ENCODE measurements at places on chromosomes 1 and 21.

GRCh38 chr1:213136190-213136917 is 85.3 kb downstream of the RPS6KC1 start:
- DNase-seq: no peak

DNA sequence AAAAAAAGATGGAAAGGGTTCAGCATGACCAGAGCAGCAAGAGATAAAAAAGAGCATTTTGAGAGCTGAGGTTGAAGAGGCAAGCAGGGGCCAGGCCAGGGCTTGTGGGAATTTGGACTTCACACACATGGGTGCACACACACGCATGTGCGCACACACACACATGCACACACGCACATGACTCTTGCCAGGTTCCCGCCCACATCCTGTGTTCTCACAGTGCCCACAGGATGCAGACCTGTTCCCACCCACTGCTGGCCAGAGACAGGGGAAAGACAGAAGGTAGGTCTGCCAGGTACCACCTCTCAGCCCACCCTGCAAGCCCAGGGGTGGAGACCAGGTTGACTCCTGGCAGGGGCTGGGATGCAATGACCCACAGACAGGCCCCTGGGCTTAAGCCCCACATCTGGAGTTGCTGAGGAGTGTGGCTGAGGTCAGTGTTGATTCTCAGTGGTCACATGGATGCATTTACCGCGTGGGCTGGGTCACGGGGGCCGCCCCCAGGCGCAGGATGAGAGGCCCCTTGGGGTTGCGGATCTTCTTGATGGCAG is 4.4 kb downstream of the COL16A1 start:
- no peak for DNase-seq

DNA sequence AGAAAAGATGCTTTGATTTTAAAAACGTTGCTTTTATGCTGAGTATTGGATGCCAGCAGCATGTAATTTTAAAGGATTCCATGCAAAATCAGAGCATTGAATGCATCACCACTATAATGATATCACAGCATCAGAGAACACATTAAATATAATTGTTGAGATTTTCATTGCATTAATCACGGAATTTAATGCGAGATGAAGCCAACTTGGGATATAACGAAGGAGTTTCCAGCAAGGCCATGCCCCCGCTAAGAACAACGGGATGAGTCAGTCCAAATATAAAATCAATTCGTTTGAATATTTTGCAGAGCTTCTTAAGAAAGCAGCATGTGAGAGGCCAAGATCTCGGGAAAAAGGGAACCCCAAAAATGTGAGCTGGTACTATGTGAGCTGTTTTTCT is 423.4 kb upstream of the CHRM3 start:
- no peak for DNase-seq

DNA sequence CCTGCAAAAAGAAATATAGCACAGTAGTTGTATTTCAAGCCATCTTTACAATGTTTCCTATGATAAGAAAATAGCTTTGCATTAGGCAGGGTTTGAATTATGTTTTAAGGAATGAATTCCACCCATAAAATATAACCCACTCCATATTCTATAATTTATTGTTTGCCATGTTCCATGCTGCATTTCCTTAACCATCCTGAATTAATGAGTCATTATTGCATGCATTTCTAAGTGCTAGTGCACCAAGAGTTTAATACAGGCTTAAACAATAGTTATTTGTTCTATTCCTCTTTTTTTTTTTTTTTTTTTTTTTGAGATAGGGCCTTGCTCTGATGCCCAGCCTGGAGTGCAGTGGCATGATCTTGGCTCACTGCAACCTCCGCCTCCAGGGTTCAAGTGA is 45.2 kb downstream of the MIGA1 start:
- no peak for DNase-seq

GRCh38 chr1:170661646-170662411 is 2.1 kb upstream of the PRRX1 start:
- DNase-seq: no peak

DNA sequence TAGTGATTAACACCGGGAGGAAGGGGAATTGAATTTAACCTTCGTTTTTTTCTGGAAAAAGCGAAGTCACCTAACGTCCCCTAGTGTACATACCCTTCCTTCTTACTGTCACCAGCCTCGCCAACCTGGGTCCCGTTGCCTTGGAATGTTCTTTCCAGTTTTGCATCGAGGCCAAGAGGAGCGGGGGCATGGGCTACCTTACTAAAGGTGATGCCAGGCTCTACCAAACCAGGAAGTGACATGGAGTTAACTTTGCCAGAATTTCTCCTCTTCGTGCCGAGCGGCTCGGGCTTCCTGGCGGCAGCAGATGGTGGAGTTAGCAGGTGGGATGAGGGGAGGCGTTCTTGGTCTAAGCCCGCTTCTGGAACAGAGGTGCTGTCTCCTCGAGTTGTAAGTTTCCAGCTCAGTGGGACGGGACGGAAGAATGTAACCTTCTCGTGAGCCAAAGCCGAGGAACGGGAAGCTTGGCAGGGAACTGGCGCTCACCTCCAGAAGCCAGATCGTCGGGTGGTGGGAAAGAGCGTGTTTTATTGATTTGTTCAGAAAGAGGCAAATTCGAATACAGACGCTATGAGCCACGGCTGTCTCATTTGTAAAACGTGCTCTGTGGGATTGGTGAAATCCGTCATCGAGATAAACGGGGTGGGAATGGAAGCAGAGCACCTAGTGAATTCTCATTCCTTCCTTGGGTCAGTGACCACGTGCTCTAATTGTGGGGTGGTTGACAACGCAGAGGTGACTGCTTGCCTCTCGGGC is 486 bp downstream of the NIPAL3 start:
- DNase-seq: no peak

DNA sequence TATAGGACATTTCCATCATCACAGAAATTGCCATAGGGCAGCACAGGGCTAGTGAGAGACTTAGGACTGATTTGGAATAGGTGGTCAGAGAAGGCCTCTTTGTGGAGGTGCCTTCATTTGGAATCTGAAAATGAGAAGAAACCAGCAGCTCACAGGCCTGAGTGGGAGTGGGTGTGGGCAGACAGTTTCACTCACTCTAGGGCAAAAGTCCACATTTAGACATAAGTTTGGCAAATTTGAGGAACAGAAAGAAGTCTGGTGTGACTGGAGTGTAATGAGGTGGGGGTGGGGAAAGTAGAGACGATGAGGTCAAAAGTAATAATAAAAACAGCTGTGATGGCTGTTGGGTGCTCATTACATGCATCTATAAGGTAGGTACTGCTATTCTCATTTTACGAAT is 22.4 kb upstream of the BCAR3 start:
- peak; percentile 95 for DNase-seq

DNA sequence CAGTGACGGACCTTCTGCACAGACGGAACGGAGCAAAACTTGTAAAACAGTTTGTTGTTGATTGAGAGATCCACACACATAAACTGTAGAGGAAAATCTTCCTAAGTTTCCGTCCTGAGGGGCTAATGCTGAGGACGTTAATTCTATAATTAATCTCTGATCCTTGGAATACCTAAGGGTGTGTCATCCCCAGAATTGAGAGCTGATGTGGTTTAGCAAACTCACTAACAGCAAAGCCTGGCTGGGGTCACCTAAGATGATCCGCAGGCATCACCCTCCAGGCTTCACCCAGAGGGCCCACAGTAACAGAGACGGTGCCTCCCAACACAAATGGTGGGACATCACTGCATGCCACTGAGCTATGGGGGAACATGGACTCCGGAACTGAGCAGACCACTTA is 97.5 kb downstream of the SMYD2 start:
- no peak for DNase-seq

GRCh38 chr1:92945748-92946270 is 15.5 kb downstream of the DIPK1A start:
- no peak for DNase-seq

DNA sequence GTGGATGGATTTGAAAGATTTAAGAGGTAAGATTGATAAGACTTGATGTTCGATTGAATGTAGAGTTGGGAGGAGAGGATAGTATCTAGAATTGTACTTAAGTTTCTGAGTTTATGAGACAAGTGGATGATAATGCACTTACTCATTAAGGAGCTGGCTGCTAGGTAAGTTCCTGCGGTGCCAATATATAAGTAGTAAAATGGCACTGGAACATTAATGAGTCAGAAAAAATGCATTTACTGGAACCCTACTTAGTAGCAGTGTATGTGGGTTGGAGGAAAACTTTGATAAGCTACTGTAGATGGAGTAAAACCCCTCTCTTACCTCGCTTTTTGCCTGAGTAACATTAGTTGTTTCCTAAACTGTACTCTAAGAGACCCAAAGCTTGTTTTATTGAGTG is 68.2 kb downstream of the ZFYVE9 start:
- no peak for DNase-seq

GRCh38 chr1:70429219-70429618 is 18.2 kb downstream of the CTH start:
- DNase-seq: no peak

- no peak for DNase-seq
Observed at GRCh38 chr21:44972301-44972814, 32.5 kb downstream of the SLX9 start.

DNA sequence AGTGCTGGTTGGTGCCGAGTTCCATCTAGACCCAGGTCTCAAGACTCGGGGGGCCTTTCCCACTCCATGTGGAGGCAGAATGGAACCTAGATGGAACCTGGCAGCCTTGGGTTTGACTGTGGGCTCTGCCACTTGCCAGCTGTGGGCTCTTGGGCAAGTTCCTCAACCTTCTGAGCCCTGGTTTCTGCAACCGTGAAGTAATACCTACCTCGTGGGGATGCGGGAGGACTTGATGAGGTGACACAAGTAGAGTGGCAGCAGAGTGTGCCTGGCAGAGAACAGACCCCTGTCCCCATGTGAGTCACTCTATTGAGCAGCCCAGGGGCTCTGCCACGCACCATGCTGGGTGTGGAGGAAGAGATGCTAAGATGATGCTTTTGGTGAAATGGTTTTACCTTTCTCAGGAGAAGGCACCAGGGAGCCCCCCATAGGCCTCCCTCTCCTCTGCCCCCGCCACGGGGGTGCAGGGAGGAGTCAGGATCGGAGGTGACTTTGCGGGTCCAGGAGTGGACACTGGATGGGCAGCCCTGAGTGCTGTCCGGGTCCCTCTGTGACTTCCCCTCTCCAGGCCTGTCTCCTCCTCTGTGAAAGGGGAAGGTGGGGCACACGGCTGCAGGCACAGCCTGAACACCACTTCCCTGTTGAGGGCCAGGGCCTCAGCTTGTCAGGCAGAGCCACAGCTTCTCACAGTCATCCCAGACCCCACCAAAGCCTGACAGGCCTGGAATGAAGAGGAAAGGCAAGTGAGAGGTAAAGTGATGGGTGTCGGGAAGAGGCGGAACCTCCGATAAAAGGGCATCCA is 36.7 kb upstream of the EDN2 start:
- no peak for DNase-seq

DNA sequence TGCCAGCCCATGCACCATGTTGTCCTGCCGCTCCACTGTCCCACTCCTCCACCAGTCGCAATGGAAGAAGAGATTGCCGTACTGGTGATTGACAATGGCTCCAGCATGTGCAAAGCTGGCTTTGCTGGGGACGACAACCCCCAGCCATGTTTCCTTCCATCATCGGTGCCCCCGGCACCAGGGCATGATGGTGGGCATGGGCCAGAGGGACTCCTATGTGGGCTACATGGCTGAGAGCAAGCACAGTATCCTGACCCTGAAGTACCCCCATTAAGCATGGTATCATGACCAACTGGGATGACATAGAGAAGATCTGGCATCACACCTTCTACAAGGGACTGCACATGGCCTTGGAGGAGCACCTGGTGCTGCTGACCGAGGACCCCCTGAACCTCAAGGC is 1.9 kb upstream of the AMY2B start:
- no peak for DNase-seq

DNA sequence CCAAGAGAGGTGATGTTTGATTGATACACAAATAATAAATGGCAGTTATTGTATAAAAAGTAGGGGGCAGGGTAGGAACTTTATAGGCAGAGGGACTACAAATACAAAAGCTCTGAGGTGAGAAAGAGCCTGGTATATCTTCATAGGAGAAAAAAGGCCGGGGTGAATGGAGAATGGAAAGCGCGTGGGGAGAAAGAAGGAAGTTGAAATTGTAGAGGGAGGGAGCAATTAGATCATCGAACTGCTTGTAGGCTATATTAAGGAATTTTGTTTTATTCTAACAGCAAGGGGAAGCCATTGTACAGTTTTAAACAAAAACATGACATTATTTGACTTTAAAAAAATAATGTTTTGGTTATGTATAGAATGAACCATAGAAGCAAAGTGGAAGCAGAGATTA is 147.4 kb downstream of the PDE4B start:
- DNase-seq: no peak

DNA sequence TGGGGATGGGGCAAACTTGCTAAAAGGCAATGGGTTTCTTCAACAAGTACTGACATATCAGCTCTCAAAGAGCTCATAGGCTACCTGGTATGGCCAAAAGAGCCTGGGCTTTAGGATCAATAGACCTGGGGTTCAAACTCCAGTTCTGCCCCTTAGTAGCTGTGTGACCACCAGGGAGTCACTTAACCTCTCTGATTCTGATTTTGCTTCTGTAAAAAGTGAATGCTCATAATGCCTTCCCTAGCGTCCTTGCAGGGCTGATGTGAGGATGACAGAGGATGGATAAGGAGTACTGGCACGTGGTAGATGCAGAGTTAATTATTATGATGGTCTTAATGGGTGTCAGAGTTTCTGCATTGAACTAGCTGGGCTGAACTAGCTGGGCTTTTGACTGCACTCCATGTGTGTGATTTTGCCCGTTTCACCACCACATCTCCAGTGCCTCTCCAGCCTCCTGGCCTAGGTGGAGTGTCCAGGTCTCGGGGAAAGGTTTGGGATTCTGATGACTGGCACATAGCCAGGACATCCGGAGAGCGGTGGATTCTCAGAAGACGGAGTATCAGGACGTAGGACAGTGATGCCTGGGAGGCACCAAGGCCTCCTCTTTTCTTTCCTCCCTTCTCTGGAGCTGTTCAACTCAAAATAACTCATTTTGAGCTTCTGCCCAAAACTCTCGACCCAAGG is 15.2 kb downstream of the DISP3 start:
- no peak for DNase-seq

DNA sequence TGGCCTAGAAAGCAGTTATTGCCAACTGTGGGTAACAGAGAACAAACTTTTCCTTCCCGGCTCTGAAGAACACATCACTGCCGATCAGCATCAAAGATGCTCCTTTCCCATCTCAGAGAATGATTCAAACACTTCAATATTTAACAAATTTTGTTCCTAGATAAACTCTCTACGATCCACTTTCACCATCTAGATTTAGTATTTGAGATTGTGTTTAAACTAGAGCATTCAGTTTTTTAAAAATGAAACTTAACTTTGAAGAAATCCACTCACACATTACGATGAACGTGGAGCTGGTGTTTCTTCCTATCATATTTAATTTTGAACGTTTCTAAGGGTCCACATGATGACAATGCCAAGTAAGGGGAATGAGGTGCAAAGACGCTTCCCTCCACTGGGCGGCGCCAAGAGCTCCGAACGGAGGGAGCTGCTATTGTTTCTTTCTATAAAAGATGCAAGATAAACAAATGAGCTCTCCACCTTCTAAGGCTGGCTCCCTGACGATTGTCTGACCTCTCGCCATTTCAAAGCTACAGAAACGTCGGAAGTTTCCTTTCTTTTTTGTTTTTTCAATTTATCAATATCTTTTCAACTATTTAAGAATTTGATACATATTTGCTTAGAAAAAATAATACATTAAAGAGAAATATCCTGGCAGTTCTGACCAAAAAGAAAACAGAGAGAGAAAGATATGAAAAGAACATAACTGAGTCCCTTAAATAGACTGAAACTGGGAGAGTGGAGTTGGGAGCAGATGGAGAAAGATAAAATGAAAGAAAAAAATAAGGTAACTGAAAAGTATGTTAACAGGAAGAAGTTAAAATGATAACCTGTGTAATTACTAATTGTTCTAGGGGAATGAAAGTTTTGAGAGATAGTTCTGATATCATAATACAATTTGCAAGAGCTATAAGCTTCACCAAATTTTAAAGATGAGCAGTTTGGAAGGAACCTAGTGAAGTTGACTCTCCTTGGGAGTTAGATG is 4.4 kb upstream of the BARHL2 start:
- peak; percentile 7 for DNase-seq

All from GM12864 (cell line).